Type B pancreatic cell (in vitro differentiated cells): ENCODE measurements at places on chromosomes 2 and 18.
A peak's percentile ranks its signal among the peaks of the same experiment; 100 is the strongest.

GRCh38 chr2:158477202-158477601 lies 20.4 kb downstream of the PKP4 start:
- H3K4me1 ChIP-seq: peaks cover 15% of the 10 kb centered on the region
- H3K27me3 ChIP-seq: no peaks in the 10 kb centered on the region
- H3K36me3 ChIP-seq: peaks cover 30% of the 10 kb centered on the region
- DNase-seq: no peak
- no peak overlapping the region for H3K4me3 ChIP-seq

GRCh38 chr2:98868548-98869271 lies 67.3 kb downstream of the CRACDL start:
- peak overlapping the region; percentile 98 for H3K27ac ChIP-seq
- no peaks in the 10 kb centered on the region for H3K27me3 ChIP-seq
- peak overlapping the region; percentile 77 for H3K4me3 ChIP-seq
- H3K36me3 ChIP-seq: no peaks in the 10 kb centered on the region
- peaks cover 16% of the 10 kb centered on the region for H3K4me1 ChIP-seq

DNA sequence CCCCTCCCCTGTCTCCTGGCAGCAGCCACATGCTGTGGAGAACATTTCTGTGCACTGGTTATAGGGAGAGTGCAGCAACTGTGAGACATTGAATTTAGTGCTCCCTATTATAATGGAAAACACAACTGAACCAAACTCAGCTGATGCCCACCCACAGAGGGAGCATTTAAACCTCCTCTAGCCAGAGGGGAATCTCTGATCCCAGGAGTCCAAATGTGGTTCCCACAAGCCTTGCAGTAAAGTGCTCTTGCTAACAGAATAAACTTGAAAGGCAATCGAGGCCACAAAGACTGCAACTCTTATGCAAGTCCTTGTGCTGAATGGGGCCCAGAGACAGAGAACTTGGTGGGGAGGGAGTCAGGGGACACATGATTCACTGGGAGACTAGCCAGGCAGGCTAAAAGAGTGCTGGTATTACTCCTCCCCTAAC lies 638.8 kb upstream of the VRK2 start:
- H3K27me3 ChIP-seq: no peaks in the 10 kb centered on the region
- H3K4me3 ChIP-seq: no peak overlapping the region
- no peaks in the 10 kb centered on the region for H3K36me3 ChIP-seq
- H3K27ac ChIP-seq: peak overlapping the region; percentile 98
- DNase-seq: no peak

- H3K4me1 ChIP-seq: peaks cover 3% of the 10 kb centered on the region
- no peaks in the 10 kb centered on the region for H3K27me3 ChIP-seq
- H3K36me3 ChIP-seq: peaks cover 42% of the 10 kb centered on the region
- H3K27ac ChIP-seq: no peak overlapping the region
- no peak for DNase-seq
These were observed 27.9 kb downstream of the RMND5A start for GRCh38 chr2:86747711-86748639.

- peaks cover 3% of the 10 kb centered on the region for H3K36me3 ChIP-seq
- no peak overlapping the region for H3K27ac ChIP-seq
- DNase-seq: no peak
- H3K4me3 ChIP-seq: no peak overlapping the region
- H3K4me1 ChIP-seq: peaks cover 52% of the 10 kb centered on the region
- H3K27me3 ChIP-seq: no peaks in the 10 kb centered on the region
These were observed 168.6 kb downstream of the SLC8A1 start for GRCh38 chr2:40283111-40283909.

DNA sequence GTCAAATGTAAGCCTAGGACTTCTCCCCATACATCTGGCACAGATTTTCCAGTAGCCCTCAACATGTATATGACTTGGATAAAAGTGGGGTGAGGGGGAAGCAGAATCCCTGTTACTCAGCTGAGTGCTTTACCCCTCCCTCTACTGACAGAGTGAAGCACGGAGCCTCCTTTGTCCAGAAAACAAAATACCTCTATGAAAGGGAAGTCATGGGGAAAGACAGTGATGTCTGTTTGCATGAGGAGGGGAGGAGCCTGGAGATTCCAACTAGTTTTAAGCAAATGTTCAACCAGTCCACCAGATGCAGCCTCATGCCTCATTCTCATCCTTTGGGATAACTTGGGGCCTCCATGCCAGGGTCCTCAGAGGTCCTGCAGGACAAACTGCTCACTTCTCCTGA lies 203.9 kb downstream of the SMAD2 start:
- no peak overlapping the region for H3K4me3 ChIP-seq
- H3K27me3 ChIP-seq: peaks cover 53% of the 10 kb centered on the region
- H3K36me3 ChIP-seq: no peaks in the 10 kb centered on the region
- H3K4me1 ChIP-seq: no peaks in the 10 kb centered on the region
- DNase-seq: no peak
- H3K27ac ChIP-seq: no peak overlapping the region

GRCh38 chr2:216299588-216299987 lies 72.7 kb downstream of the MARCHF4 start:
- no peak overlapping the region for H3K4me3 ChIP-seq
- no peaks in the 10 kb centered on the region for H3K4me1 ChIP-seq
- peaks cover 15% of the 10 kb centered on the region for H3K27me3 ChIP-seq
- H3K27ac ChIP-seq: no peak overlapping the region

GRCh38 chr2:233240897-233241296 lies 10.6 kb upstream of the ATG16L1 start:
- DNase-seq: no peak
- H3K27ac ChIP-seq: no peak overlapping the region
- H3K36me3 ChIP-seq: no peaks in the 10 kb centered on the region
- H3K4me3 ChIP-seq: no peak overlapping the region
- H3K27me3 ChIP-seq: peaks cover 7% of the 10 kb centered on the region
